NCI-H2107 (cell line): ENCODE measurements at places on chromosomes 16 and 17.

- DNase-seq: no peak
Observed at GRCh38 chr17:72117535-72118334, 3.1 kb upstream of the SOX9 start.

GRCh38 chr17:12603566-12603965 lies 62.1 kb upstream of the MYOCD start:
- DNase-seq: no peak

DNA sequence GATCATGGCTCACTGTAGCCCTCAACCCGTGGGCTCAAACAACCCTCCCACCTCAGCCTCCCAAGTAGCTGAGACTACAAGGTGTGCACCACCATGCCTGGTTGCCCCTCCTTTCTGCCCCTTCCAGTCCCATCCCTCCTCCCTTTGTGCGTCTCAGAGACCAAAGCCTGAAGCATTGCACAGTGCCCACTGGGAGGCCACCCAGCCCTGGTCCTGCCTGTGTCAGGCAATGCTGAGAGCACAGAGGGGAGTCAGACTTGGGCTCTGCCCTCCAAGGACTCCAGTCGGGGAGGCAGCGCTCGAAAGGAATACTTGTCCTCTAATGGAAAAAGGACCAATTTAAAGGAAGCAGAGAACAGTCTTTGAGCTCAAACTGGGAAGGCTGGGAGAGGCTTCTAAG lies 20.4 kb downstream of the RAI1 start:
- DNase-seq: no peak

DNA sequence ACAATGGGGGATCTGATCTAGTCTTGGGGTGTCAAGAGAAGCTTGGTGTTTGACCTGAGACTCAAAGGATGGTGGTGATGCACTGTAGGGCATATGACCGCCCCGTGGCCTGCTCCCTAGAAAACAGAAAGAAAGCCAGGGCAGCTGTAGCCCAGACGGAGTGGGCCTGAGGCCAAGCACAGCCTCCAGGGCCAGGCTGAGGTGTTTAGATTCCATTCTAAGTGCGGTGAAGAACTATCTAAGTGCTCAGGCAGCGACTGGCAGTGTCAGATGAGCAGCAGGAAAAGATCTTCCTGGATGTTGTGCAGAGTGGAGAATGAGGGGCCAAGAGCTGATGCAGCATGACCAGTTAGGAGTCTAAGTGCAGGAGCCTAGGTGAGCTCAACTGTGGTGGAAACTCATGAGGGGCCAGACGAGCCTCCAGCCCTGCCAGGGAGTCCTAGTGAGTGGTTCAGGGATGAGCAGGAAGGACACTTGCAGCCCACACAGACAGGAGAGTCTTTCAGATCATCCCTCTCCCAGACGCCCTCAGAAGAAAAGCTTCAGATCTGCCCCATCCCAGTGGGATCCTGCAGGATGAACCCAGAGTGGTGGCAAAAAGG lies 314.2 kb upstream of the CCL2 start:
- DNase-seq: no peak

DNA sequence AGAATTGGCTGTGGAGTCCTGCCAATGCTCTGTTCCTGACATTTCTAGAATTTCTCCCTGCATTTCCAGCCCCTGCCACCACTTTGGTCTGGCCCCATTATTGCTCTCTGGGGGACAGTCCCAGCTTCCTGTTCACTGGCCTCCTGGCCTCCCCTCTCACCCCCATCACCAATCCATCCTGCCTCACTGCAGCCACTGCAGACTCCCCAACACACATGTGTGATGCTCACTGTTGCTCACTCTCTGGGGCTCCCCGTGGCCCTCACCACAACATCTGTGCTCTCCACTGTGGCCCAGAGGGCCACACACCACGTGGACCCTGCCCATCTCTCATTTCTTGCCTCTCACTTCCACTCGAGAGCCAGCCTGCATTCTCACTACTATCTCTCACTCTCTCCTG lies 64.6 kb downstream of the SREBF1 start:
- no peak for DNase-seq

- DNase-seq: no peak
Observed at GRCh38 chr16:70592106-70592571, 54.2 kb upstream of the IL34 start.

DNA sequence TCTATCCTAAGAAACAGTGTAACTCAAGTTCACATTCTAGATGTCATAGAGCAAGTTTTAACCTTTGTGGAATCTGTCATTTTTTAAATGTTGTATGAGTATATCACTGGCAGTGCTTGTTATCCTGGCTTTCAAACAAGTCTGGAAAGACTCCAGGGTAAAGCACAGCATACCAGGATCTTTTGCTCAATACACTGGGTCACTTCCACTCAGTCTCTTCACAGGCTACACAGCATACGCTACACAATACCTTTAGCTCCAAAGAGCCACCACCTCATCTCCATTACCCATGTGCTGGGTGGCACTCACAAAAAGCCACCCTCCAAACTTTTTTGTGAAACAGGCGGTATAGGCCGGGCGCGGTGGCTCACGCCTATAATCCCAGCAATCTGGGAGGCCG lies 69.5 kb downstream of the PARN start:
- no peak for DNase-seq

- no peak for DNase-seq
Observed at GRCh38 chr17:38568845-38569510, 36.8 kb downstream of the SRCIN1 start.

DNA sequence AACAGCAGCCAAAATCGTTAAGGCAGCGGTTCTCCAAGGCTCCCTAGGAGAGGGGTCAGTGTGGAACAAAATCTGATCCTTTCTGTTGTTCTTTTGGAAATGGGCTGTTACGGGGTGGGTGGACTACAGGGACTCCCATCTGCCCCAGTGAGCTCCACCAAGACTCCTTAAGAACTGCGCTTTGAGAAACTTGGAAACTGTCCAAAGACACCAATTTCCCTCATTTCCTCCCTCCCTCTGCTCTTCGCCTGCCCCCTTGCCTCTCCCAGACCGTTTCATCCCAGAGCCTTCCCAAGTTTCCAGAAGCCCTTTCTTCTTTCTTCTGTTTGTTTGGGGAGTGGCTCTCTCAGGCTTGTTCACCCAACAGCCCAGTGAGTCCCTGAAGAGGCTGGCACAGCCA lies 205.4 kb downstream of the COPRS start:
- DNase-seq: no peak

GRCh38 chr16:15518381-15519351 lies 84.3 kb downstream of the BMERB1 start:
- DNase-seq: no peak

GRCh38 chr17:36705874-36706731 lies 104.7 kb downstream of the MRM1 start:
- peak; percentile 20 for DNase-seq

DNA sequence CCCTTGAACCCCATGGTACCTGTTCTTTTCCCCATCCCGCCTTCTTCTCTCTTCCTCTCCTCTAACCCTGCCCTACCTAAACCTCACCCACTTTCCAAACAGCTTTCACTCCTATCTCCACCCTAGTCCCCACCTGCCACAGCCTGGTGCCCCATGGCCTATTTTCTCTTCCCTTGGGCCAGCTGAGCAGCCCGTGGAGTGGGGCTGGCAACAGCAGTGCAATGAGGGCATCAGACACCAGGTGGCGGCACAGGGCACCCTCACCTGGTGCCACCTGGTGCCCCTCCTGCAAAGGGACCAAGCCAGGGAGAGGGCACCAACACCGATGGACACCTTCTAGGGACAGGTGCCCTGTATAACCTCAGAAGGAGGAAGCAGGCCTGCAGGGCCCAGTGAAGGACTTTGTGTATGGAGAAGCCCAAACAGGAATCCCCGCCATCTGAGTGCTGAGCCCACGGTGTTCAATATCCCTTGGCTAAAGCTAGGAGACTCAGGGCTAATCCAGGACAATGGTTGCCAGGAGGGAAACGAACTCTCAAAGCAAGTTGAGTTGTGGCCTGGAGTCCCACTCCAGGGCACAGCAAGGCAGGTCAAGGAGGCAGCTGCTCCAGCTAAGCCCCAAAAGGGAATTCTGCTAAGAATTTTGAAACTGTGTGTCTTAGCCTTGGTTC lies 4.0 kb upstream of the ABCC3 start:
- no peak for DNase-seq

- peak; percentile 47 for DNase-seq
Observed at GRCh38 chr17:51046514-51047384, 73.9 kb downstream of the SPAG9 start.

- no peak for DNase-seq
Observed at GRCh38 chr17:60087882-60088669, 9.4 kb upstream of the HEATR6 start.

GRCh38 chr16:17313793-17314547 lies 156.8 kb downstream of the XYLT1 start:
- no peak for DNase-seq

GRCh38 chr17:78325076-78325687 lies 34.7 kb downstream of the SOCS3 start:
- DNase-seq: no peak

DNA sequence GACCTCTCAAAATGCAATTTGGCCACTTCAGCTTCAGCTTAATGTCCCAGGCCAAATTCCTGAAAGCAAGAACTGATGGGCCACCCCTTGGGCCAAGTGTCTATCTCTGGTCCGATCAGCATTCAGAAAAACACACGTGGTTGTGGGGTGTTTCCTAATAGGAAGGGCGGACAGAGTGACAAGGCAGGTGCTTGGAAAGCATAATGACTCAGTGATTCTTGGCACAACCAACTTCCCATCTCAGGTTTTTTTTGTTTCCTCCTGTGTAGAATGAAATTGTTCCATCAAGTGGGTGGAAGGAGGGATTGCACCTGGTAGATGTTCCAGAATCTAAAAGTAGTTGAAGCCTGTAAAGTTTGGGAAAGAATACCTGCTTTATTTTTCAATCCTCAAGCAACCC lies 155.6 kb downstream of the HS3ST2 start:
- DNase-seq: no peak

DNA sequence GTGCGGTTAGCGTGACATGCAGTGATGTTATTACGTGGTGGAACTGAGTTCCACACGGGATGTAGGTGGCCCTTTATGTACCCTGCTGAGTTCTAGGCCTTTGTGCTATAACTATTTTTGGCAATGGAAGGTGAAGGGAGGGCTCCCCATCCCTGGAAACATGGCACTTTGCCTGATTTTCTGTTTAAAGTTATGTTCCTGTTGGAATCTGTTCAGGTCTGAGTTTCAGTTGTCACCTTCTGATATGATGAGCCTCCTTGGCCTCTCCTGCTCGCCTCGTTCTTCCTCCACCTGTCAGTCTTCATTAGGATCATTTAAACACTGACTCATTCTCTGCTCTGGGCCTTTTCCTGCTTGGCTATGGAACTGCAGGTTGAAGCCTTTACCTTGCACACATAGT lies 200.6 kb downstream of the FTO start:
- DNase-seq: no peak

DNA sequence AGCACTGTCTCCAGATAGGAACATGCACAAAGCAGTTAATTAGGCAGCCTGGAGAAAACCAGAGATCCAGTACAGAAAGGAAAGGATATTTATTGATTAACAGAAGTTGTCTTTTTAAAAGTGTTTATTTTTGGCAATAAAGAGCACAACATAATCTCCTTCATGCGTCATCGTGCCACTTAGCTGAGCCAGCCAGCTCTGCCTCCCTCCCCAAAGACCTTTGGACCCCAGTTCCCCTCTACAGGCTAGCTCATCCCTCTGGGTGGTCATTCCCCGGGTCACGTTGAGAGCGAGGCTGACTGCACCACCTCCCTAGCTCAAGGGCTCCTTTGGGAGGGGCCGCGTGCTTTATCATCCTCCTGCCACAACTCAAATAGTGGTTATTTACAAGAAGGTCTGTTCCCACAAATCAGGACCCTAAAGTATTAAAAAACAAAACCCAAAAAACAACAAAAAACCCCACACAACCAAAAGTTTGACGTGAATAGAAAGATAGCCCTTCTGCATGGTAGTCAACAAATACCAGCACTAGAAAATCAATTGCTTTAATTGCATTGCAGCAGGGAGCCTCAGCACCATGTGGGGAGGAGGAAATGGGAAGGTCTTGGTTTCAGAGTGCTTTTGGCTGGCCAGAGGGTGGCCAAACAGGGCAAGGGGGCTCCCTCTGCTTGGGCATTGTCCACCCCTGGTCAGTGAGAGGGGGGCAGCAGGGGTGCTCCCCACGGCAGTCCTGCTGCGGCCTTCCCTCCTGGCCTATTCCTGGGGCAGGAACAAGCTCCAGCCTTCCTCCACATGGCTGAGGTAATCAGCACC lies 9.6 kb downstream of the POLR2C start:
- DNase-seq: no peak

DNA sequence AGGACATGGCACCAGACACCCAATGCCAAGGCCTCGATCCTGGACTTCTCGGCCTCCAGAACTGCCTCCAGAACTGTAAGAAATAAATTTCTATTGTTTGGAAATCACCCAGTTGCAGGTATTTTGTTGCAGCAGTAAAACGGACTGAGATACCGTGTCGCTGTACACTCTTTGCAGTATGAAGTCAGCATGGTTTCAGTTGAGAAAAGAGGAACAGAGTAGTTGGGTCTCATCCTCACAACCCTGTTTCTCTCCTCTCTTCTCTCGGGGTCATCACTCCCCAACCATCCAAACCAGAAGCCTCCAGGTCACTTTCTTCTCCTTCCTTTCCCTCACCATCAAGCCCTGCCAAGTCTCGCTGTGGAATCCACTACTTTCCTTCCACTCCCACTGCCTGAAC lies 77.8 kb downstream of the ADCY9 start:
- DNase-seq: no peak

- DNase-seq: no peak
Observed at GRCh38 chr16:57525761-57526160, 10.6 kb downstream of the CCDC102A start.

GRCh38 chr16:68384288-68385161 lies 63.8 kb downstream of the SMPD3 start:
- no peak for DNase-seq

DNA sequence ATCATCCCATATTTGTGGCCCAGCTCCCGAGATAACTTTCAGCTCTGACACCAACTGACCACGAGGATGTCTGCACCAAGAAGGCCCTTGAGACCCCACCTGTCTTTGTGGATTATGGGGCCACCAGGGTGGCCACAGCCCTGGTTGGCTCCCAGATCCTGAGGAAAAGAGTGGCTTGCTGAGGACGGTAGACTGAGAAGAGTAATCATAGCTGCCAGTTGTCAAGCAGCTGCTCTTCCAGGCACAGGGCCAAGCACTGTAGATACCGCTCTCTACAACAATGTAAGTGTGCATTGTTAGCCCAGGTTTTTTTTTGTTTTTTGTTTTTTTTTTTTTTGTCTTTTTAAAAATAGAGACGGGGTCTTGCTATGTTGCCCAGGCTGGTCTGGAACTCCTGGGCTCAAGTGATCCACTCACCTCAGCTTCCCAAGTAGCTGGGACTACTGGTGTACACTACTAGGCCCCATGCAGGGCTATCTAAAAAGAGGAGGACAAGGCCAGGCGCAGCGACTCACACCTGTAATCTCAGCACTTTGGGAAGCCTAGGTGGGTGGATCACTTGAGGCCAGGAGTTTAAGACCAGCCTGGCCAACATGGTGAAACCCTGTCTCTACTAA lies 9.6 kb downstream of the ZNF205 start:
- DNase-seq: no peak

GRCh38 chr17:44599298-44600175 lies 42.3 kb downstream of the FZD2 start:
- DNase-seq: no peak

GRCh38 chr16:29254676-29255495 lies 151.6 kb downstream of the NPIPB11 start:
- no peak for DNase-seq
